ENCODE measurements at places on chromosomes 2 and 18.

DNA sequence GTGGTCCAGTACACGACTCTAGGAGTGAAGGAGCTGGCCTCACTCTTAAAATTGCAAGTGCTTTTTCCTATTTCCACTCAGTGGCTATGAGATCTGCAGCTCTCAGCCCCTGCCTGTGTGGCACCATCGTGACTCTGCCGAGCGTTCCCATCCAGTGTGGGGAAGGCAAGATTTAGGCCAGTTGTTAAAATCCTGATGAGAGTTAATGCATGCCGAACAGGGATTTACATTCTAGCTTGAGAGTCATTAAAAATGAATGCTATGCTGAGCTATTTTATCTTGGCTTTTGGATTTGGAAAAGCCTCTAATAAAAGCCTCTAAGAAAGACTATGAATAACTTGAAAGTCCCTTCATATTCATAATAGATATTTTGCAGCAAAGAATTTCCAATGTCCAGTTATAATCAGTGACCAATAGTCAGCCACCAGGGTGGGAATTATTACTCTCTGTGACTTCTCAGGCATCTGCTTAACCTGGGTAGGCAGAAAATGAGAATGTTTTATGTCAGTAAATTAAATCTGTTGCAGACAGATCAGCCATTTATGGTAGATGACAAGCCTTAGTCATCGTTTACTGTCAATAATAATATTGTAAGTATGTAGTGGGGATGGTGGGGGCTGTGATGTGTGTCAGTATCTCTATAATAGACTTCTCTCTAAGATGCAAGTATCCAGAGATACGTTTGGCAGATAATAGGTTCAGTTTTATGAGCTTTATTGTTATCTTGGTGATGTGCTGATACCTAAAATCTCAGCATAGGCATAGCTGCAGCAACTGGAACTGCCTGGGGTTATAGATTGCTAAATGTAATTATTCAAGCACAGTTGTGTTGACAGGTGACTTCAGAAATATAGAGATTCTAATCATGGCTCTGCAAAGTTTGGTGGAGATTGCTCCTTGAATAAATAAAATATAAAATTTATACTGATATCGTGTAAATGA is 207.8 kb downstream of the SOCS6 start:
- H3K36me3 ChIP-seq = no peaks in the 10 kb centered on the region
- no peak overlapping the region for H3K4me3 ChIP-seq
- peaks cover 2% of the 10 kb centered on the region for H3K4me1 ChIP-seq
- no peaks in the 10 kb centered on the region for H3K27me3 ChIP-seq
- DNase-seq = no peak

GRCh38 chr2:77834360-77835002 is 312.3 kb upstream of the LRRTM4 start:
- H3K4me3 ChIP-seq = no peak overlapping the region
- no peaks in the 10 kb centered on the region for H3K4me1 ChIP-seq
- H3K36me3 ChIP-seq = no peaks in the 10 kb centered on the region
- DNase-seq = no peak
- H3K27me3 ChIP-seq = no peaks in the 10 kb centered on the region

DNA sequence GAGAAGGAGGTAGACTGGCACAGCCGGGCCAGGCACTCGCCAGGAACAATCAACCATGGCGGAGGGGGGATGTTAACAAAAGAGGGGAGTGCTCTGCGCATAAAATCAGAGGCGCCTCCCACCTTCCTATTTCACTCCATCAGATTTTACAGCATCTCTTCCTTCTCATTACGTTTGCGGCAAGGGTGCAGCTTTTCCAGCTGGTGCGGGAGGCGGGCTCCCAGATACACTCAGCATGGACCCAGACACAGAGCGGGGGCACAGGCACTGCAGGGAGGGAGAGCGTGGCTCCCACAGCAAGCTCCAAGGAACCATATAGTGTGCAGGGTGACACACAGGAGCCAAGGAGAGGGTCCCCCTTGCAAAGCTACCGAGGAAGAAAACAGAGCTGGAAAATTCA is 176.3 kb downstream of the EIPR1 start:
- no peak for DNase-seq
- H3K27ac ChIP-seq = no peak overlapping the region
- H3K27me3 ChIP-seq = no peaks in the 10 kb centered on the region

DNA sequence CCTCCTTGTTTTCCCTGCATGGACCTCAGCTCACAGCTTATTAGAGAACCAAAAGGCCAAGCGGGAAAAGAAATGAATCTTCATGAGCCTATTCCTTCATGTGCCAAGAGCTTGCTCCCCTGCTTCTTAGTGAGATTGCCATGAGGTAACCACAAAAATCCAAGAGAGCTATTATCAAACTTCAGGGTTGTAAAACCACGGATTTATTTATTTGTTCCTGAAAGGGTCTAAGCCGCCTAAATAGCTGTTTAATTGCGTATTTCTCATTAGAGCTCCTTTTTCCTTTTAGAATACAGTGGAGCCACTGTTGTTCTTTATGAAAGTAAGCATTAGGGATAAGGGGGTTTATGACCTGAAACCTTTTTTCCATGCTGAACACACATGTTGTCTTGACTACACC is 58.0 kb downstream of the SRD5A2 start:
- H3K27ac ChIP-seq = no peak overlapping the region
- H3K4me3 ChIP-seq = no peak overlapping the region
- H3K36me3 ChIP-seq = no peaks in the 10 kb centered on the region
- DNase-seq = no peak
- H3K27me3 ChIP-seq = peaks cover 32% of the 10 kb centered on the region
- H3K4me1 ChIP-seq = no peaks in the 10 kb centered on the region

DNA sequence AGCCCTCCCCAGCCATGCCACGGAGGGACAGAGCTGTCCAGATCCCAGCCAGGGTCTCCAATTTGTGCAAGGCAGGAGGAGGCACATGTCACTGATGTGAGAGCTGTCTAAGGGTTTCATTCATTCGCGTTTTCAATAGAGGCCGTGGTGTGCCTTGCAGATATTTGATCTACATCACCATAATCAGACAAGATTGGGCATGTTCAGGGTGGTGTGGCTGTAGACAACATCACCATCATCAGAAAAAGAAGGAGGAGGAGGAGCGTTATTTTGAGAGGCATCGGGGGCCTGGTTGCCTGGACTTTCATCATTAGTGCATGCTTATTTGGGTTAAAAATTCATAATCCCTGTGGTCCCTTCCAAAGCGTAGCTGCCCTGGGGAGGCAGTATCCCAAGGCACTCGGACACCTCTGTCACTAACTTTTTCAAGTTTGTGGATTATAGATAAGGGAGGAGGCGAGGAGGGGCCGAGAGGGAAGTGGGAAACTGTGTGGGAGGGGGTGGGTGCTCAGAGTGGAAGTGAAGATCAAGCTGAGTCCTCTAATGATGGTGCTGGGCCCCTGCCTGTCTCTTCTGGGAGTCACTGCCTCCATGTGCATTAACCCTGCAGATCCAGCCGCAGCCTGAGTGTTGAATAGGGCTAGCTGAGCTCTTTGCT is 194.1 kb downstream of the CTIF start:
- H3K4me3 ChIP-seq = no peak overlapping the region
- no peak for DNase-seq
- H3K27ac ChIP-seq = no peak overlapping the region
- H3K36me3 ChIP-seq = peaks cover 13% of the 10 kb centered on the region
- peaks cover 47% of the 10 kb centered on the region for H3K4me1 ChIP-seq

GRCh38 chr18:47334966-47335365 is 83.5 kb upstream of the SKOR2 start:
- no peak overlapping the region for H3K4me3 ChIP-seq
- no peaks in the 10 kb centered on the region for H3K36me3 ChIP-seq
- no peak for DNase-seq
- H3K27ac ChIP-seq = no peak overlapping the region

DNA sequence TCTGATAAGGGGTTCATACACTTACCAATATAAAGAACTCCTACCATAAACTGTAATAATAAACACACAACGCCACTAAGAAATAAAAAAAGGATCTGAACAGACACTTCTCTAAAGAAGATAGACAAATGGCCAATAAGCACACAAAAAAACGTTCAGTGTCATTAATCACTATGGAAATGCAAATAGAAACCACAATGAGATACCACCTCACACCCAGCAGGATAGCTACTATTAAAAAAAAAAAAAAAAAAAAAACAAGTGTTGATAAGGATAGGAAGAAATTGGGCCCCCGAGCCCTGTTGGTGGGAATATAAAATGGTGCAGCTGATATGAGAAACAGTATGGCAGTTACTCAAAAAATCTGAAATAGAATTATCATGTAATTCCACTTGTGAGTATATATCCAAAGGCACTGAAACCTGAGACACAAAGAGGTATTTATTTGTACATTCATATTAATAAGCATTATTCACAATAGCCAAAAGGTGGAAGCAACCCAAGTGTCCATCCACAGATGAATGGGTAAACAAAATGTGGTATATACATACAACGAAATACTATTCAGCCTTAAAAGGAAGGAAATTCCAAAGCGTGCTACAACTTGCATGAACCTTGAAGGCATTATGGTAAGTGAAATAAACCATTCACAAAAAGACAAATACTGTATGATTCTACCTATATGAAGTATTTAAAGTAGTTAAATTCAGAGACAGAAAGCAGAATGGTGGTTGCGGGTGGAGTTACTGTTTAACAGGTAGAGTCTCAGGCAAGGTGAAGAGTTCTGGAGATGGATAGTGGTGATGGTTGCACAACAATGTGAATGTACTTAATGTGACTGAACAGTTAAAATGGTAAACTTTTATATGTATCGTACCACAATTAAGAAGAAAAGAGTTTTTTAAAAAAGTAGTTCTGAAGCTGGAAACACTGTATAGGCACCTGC is 17.9 kb downstream of the REV1 start:
- DNase-seq = no peak
- H3K27me3 ChIP-seq = no peaks in the 10 kb centered on the region
- H3K4me3 ChIP-seq = no peak overlapping the region

DNA sequence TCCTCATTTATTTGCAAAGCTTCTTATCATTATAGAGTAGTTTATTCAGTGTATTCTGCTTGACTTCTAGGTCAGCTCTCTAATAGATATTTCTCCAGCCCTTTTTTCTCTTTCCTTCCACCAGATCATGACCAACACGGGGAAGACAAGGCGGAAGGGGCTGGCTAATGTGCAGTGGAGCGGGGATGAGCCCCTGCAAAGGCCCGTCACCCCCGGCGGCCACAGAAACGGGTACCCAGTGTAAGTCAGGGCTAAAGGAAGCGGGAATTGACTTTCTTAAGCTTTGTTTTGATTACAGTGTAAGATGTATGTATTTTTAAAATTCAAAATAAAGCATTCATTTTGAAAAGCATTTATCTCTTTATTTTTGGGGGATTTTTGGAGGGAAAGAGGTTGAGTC is 50.7 kb upstream of the B3GNT7 start:
- no peaks in the 10 kb centered on the region for H3K4me1 ChIP-seq
- H3K27ac ChIP-seq = no peak overlapping the region
- no peaks in the 10 kb centered on the region for H3K27me3 ChIP-seq
- H3K36me3 ChIP-seq = peaks cover 28% of the 10 kb centered on the region

DNA sequence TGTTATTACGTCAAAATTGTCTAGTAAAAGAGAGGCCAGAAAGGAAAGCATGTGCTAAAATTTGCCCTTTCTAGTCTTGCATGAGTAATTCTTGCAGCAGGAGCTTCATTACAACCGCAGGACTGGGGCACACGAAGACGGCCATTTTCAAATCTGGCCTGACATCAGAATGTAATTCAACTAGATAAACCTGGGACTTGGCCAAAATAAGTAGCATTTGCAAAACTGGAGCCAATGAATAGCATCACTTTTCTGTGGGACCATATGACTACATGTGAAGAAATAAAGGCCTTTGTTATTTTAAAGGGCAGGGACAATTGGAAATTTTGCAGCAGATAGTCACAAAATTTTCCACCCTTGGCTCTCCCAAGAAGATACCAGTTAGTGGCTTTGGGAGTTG is 3.0 kb upstream of the FZD7 start:
- H3K4me3 ChIP-seq = no peak overlapping the region
- H3K27me3 ChIP-seq = peaks cover 34% of the 10 kb centered on the region
- no peak for DNase-seq
- H3K36me3 ChIP-seq = no peaks in the 10 kb centered on the region

DNA sequence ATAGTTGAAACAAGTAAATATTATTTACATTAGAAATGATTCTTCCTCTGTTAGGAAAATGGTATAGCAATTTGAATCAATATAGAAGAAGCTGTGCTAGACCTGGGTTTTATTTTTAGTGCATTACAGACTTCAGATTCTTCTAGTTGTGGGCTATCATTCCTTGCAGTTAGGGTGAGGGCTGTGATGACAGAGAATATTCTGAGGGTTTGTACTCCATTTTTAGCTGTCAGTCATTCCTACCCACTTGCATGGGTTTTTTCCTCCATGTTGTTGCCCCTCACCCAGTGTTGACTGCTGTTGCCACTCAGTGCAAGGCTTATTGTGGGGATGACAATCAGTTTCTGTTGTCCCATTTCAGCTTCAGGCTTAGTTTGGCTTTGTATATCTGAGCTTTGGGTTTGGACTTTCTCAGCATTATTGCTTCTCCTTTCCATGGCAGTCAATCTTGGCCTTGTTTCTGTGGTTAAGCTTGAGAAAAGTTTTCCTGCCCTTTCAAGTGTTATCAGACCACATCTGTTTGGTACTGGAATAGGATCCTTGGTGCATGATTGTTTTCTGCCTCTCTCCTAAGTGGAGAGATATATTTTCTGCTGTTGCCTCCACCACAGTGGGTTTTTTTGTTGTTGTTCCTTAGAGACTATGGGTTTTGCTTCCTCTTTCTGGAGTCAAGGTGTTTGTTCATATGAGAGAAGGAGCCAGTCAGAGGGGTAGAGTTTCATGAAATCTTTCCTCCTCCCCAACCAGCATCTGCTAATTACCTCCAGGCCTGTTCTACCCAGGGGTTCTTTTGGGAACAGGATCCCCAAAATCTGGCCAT is 312.7 kb upstream of the CWC22 start:
- H3K27ac ChIP-seq = no peak overlapping the region
- H3K4me3 ChIP-seq = no peak overlapping the region
- H3K36me3 ChIP-seq = no peaks in the 10 kb centered on the region

Data from mesenchymal stem cell (in vitro differentiated cells and primary cell).